Spinal cord (tissue), 10 donors: ENCODE measurements at places on chromosomes 1 and 21.

GRCh38 chr1:82139751-82140468 is 339.2 kb downstream of the ADGRL2 start:
- no peak for DNase-seq

- no peak for DNase-seq
Observed at GRCh38 chr1:232769733-232770132, 35.5 kb upstream of the MAP10 start.

GRCh38 chr1:172723251-172723650 is 64.3 kb downstream of the FASLG start:
- no peak for DNase-seq

DNA sequence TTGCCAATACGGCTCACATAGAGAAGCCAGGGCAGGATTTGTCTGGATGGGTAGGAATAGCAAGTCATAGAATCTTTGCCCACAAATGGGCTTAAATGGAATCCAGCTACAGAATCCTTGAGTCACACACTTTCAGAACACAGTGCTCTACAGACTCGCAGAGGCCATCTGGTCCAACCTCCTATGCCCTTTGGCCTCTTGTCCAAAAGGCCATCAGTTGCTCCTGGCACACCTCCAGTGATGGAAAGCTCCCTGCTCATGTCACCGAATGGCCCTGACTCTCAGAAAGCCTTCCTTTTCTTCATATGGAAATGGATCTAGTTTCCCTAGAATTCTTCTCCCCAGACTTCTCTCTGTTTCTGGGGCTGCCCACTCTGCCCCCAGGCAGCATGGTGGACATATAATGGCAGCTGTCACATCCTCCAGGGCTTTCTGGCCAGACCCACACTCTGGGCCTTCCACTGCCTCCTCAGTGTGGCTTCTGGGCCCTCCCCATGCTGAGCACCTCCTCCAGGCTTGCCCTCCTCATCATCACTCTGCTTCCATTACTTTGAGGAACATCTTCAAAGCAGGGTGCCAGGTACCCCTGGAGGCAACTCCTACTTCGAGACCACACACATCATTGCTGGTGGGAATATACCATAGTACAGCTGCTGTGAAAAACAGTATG is 33.6 kb upstream of the TRABD2B start:
- no peak for DNase-seq

DNA sequence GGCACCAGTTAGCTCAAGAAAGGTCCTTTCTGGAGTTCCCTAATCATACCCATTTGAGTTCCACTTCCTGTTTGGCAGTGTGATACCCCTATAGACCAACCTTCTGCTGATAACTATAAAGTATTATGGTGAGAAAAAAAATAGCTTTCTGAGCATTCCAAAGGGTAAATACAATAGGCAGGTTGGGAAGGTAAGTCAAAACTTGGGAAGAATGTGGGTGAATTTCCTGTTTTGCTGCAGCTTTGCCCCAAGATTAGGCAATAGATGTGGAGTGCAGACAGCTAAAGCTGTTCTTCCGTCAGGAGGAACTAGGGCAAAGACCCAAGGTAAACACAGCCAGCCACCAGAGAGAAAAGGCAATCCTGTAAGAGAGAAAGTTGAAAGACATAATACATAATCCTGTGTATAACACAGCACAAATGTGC is 49.9 kb upstream of the GUCA2A start:
- DNase-seq = no peak

- no peak for DNase-seq
Observed at GRCh38 chr1:164716992-164717703, 158.2 kb downstream of the PBX1 start.

GRCh38 chr1:82542766-82543165 is 742.0 kb downstream of the ADGRL2 start:
- no peak for DNase-seq
